Activated T-helper 1 cell treated with anti-CD3 and anti-CD28 coated beads, Interleukin-2, amount 50 U/mL, for 16 hours (primary cell): ENCODE measurements at places on chromosomes 7 and 10.

- no peak for DNase-seq
Measured at GRCh38 chr7:12571691-12572090, 1.2 kb downstream of the SCIN start.

GRCh38 chr10:5943536-5943935 is 33.8 kb downstream of the IL15RA start:
- DNase-seq, result no peak

- DNase-seq, result no peak
Measured at GRCh38 chr7:141641876-141642275, 60.1 kb downstream of the DENND11 start.

- no peak for DNase-seq
Measured at GRCh38 chr10:6328699-6329423, 126.1 kb downstream of the PFKFB3 start.

DNA sequence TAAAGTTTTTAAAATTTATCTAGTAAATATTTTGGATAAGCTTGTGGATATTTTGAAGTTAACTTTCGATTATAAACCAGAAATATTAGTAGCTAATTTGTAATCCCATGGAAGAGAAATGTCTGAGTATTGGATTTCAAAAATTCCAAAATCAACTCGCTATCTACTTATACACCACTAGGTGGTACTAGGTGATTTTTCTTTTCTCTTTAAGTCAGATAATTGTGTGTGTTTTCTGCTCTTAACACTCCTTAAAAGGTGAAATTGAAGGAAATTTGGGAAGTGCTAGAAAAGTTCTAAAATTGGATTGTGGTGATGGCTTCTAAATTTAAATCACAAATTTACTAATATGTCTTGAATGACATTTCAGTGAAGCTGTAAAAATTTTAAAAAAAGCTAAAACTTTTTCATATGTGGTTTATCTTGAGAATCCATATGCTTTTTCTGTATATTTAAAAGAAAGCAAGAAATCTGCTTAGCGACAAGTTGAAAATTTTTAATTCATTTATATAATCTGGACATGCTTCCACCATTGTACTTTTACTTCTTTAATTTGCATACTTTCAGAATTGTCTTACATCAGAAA is 90.2 kb downstream of the IPMK start:
- DNase-seq, result no peak

DNA sequence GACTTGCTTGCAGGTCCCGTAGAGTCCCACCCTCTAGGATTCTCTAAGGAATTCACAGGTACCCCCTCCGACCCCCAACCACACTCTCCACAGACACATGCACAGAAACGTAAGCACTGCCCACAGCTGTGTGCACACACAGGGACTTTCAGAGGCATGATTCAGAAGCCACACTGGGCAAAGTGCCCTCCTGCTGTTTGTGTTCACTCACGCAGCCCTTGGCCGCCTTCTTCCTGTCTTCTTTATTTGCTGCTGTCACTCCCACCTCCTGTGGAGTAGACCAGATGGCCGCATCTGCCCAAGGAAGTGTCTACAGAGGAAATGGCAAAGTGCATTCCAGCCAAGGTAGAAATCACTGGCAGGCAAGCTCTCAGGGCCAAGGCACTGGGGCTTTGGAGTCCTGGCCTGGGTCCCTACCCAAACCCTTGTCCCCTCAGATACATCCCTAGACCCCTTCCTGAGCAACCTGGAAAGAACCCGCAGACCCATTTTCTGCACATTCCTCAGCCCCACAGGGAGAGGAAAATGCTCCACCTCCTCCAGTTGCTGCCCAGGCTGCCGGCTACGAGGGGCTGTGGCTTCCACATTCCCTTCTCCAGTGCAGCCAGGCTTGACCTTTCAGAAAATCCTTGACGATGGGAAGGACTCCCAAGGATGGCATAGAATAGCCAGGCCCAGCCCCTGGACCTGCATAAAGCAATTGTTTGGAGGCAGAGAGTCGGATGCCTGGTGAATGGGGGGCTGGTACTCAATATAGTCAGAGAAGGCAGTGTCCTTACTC is 21.6 kb upstream of the GIMAP8 start:
- no peak for DNase-seq

DNA sequence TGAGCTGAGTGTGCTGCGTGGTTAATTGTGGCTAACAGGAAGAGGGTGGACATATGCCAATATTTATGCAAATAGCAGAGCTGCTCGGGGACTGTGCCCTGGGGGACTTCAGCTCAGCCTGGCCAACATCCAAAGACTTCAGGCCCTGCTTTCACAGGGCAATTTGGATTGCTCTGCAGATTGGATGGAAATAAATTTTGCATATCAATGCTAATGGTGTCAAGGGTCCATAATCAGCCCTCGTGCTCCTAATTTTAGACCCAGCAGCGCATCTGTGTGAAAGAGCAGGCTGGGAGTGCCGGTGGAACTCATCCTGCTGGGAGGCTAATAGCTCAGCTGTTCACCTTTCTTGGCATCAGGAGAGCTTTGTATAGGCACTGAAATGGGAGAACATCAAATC is 270.1 kb downstream of the TCERG1L start:
- DNase-seq, result no peak

- DNase-seq, result no peak
Measured at GRCh38 chr10:59896191-59896590, 10.2 kb downstream of the CCDC6 start.

DNA sequence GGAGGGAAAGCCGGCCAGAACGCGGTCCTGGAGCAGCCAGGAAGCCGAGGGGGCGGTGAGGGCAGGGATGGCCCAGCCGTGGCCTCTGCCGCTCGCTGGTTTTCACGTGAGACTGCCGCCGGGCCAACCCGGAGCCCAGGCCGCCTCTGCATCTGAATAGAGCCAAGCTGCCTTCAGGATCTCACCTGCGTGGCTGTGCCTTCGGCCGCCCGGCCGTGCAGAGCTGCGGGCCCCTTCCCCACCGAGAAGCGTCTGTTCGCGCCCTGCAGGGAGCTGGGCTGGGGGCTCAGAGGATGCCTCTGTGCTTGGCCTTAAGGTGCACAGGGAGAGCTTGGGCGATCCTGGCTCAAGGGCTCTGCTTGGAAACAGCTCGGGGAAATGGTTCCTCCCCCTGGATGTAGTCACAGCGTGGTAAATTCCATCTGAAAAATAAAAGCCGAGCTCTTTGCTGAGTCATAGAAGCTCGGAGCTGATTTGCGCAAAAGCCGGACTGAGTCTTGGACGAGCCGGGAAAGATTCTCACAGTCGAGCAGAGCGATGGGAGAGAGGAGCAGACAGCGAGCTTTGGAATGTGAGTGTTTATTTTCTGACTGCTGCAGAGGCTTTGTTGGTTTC is at the start of gene JAKMIP3:
JAKMIP3 (plus strand) TSS at position 456 of the 615 bp plus-strand sequence. CDS start 38,863 bp downstream, outside the sequence.
- no peak for DNase-seq

- no peak for DNase-seq
Measured at GRCh38 chr10:132586739-132587138, 49.2 kb downstream of the INPP5A start.

DNA sequence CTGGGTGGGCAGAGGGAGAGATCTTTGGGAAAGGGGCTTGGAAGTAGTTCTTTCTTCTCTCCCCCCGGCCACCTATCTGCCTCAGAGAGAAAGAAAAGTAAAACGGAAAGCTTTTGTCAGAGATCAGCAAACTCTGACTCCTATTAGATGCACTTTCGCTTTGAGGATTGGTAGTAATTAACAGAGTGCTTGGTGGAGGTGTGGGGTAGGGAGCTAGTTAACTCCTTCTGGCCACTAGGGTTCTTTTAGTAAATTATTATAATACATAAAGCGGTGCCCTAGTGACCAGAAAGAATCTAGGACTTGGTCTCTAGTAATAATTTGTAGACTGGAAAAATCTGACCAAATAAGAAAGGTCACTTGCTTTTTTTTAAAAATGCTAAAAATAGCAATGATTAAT is 54.6 kb downstream of the CPVL start:
- no peak for DNase-seq

- no peak for DNase-seq
Measured at GRCh38 chr7:45893996-45894664, 5.8 kb downstream of the IGFBP1 start.

GRCh38 chr10:43082087-43082486 is 5.2 kb downstream of the RET start:
- no peak for DNase-seq

GRCh38 chr10:95406651-95407280 is 116.0 kb upstream of the PDLIM1 start:
- DNase-seq, result no peak

DNA sequence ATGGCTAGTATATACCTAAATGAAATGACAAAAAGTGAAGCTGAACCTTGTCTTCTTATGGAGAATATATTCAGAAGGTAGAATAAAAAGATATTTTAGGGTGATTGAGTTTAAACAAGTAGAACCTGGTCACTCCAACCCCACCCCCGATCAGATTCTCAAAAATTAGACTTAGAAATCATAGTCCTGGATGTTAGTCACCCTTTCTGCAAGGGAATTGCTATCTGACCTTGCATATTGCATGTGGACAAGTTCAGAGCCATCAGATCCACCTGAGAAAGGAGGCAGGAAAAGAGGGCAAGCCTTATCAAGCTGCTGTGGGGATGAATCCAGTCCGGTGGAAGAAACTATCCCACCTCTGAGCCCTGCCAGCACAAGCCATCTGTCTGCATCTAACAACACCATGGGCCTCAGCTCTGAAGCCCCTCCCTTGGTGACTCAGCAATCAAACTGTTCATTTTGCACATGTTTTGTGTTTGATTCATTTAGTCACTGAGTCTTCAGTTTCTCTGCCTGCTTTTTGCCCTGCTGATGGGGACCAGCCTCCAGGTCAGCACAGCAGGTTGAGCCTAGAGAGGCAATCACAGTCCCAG is 727.3 kb downstream of the AUTS2 start:
- no peak for DNase-seq

DNA sequence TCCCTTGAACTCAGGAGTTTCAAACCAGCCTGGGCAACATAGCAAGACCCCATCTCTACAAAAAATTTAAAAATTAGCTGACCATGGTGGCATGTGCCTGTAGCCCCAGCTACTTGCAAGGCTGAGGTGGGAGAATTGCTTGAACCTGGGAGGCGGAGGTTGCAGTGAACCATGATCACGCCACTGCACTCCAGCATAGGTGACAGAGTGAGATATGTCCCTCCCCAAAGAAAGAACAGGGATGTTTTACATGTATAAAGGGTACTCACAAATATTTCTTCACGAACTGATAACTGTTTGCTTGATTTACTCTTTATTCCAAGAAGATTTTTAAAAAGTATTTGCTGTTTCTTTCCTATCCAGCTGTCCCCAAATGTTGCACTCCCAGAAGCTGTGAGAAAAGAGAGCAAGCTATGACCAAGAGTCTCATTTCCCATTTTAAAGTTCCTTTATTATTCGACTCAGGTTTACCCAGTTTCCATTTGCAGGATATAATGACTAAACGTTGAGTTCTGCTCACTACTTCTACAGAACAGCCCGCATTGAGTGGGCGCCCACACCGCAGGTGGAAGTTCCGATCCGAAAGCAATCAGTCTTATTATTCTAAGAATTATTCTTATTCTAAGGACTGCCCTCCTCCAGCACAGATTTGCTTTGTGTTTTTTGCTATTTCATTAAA is 90.7 kb downstream of the APBB1IP start:
- DNase-seq, result no peak

- DNase-seq, result no peak
Measured at GRCh38 chr7:25652366-25652765, 424.1 kb upstream of the NPVF start.

DNA sequence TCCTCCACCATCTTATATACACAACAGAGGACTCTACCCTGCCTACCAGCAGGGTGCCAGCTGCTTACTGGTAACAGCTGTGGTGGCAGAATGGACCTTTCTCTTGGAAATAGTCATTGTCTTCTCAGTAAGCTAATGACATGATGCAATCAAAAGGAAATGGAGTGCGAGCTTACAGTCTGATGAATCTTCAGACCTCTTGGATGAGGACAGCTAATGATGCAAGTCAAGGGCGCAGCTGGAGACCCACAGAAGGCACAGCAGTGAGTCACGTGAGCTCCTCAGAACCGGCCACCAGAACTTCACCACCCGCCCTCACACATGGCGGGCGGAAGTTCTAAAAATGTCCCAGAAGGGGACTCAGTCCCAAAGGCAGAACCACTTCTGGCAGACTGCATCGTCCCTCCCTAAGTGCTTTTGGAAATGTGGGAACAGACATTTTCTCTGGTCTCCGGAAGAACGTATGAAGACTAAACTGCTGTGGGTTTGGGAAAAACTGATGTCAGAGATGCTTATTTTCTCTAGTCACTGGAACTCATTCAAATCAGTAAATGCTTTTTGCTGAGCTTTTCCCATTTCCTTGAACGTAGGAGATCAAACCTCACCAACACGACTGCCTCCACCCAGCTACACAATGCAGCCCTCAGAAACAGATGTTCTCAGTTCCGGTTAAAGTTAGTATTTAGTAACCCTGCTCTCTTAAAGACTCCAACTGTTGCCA is 96.4 kb downstream of the FAS start:
- DNase-seq, result no peak

GRCh38 chr7:138954545-138955475 is 26.4 kb downstream of the KIAA1549 start:
- no peak for DNase-seq

GRCh38 chr10:11783558-11783865 is 39.6 kb upstream of the PROSER2 start:
- DNase-seq, result no peak

DNA sequence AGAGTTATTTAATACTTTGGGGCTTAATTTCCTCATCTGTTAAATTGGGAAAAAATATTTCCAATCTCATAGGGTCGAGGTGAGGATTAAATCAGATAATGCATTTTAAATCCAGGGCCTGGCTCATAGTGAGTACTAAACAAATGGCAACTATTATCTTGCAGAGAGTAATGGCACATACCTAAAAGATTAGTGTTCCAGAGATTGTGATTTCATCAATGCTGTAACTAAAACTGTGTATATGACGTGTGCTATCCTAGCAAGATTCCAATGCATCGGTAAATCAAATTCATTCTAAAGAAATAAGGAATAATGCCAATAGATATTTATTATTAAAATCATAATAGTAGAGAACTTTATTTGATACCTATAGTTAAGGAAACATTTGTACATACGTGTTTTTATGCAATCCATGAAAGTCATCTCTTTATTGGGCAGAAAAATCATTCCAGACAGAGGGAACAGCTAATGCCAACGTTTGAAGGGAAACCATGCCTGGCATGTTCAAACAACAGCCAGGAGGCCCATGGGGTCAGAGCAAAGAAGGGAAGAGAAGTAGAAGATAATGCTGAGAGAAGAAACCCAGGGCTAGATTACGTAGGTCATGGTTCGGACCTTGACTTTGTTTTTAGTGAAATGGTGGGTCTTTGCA is 174.8 kb upstream of the AGR3 start:
- DNase-seq, result no peak

GRCh38 chr7:81159402-81159801 is 240.6 kb upstream of the SEMA3C start:
- no peak for DNase-seq

GRCh38 chr10:122141821-122142640 is 129.1 kb upstream of the BTBD16 start:
- no peak for DNase-seq

DNA sequence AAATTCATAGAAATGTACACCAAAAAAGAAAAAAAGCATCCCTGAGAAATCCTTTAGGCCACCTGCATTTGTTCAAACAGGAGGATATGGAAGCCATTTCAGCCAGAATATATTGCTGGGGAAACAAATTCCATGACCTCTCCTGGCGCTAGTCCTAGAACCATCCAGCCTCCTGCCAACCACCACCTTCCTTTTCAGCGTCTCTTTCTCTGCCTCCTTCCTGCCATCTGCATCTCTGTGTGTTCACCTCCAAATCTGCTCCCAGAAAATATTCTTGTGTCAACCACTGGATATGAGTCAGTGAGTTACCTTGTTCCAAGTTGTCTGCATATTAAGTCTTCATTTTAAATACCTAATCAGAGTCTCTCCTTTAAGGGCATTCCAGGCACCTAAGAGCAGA is 50.6 kb upstream of the NPY start:
- no peak for DNase-seq
